ENCODE measurements at places on chromosomes 12 and 14.

DNA sequence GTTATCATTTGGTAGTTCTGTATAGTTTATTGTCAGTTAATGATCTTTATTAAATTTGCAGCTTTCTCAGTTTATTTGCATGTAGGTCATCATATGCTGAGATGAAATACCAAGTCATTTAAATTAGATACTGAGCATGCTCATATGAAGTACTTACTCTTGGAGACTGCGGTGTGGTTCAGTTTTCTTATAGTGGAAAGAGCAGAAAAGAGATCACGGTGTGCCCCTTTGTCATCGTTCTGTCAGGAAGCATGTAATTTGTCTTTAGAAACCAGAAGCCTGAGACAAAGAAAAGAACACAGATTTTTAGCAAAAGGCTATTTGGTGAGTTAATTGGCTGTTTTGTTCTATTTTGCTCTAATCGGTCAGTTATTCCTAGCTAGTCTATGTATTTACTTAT lies 75.6 kb downstream of the PLEKHA5 start:
- DNase-seq: no peak

- DNase-seq: no peak
Measured at GRCh38 chr14:104399432-104400155, 180.0 kb upstream of the C14orf180 start.

DNA sequence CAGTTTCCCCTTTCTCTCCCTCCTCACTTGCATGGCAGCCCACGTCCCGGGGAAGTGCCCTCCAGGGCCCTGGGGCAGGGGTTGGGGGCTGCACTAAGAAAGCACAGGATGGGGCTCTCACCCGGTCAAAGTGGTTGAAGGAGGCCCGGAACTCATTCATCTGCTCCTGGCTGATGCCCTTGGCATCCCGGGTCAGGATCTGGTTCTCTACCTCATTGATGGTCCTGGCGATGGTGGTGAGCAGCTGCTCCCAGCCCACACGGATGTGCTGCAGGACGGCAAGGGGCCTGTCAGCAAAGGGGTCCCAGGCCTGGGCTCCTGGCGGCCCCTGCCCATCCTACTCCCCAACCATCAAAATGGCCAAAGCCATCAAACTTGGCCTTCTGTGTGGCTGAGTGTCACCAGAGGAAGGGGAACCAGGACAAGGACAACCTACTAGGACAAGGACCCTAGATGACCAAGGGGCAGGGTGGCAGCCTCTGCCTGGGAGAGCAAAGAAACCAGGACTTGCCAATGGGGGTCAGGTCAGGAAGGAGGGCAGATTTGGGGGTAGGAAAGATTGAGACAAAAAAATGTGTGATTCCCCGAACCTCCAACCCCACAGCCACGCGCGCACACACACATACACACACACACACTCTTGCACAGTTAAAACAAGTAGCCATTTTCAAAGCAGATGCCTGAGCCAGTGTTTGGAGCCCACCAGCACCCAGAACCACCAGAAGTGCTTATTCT lies 87.1 kb upstream of the ZFP36L1 start:
- no peak for DNase-seq

DNA sequence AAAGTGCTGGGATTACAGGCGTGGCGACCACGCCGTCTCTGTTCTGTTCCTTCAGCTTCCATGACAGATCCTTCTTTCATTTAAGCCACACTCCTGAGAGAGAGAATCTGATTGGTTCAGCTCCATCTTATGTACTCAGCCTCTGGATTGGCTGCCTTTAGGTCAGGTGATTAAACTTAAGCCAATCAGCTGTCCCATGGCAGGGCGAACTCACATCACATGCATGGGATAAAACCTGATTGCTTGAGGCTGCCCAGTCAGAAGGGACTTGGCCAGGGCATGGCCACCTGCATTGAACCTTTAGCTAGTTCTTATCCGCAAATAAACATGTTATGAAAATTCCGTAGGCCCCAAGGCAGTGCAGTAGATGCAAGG lies 274.2 kb downstream of the SUDS3 start:
- no peak for DNase-seq

GRCh38 chr12:14928931-14929330 lies 9.4 kb downstream of the ERP27 start:
- no peak for DNase-seq

DNA sequence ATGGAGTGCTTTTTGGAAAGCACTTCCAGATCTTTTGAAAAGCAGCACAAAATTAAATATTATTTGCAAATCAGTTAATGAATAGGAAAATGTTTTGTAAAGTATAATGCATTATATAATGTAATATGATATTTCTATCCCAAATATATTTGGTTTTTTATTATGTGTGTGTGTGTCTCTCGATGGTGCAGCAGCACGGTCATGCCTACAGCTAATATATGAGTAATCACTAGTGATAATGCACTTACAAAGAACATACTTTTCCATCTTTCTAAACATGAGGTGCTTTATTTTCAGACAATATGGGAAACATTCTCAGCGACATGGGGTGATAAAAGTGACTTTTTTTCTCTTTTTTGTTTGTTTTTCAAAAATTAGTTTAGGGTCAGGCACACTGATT lies 1.3 kb upstream of the EEA1 start:
- DNase-seq: no peak

DNA sequence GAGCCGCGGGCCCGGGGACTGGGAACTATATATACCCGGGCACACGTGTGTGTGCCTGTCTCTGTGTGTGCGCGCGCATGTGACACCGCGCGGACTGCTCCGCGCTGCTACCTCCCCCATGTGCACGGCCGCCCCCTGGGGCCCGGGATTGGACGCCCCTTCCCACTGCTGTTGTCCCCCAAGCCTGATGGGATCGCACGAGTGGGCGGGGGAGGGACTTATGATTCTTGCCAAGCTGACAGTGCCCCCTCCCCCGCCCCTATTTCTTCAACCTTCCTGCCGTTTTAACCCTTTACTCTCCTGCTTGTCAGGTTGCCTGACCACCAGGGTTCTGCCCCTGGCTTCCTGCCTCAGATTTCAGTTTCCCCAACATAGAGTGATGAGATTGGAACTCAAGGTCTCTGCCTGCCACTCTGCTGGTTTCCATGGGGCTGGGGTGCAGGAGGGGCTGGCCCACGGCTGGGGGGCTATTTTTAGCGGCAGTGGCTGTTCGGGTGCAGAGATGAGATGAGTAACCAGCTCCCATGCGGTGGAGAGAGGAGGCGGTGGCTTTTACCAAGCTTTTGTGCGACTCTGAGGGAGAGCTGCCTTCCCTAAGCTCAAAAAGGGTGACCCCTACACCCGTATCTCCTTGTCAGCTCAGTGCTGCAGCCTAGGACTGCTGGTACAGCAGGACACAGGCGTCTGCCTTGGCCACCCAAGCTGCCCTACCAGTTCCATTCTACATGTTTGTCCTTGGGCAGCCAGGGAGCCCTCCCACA lies at the start of gene DDN:
DDN (minus strand) TSS at position 5 of the 761 bp plus-strand sequence. CDS start 88 bp downstream, outside the sequence.
- DNase-seq: peak; percentile 18

GRCh38 chr14:40762177-40762576 lies 844.5 kb upstream of the LRFN5 start:
- DNase-seq: no peak

DNA sequence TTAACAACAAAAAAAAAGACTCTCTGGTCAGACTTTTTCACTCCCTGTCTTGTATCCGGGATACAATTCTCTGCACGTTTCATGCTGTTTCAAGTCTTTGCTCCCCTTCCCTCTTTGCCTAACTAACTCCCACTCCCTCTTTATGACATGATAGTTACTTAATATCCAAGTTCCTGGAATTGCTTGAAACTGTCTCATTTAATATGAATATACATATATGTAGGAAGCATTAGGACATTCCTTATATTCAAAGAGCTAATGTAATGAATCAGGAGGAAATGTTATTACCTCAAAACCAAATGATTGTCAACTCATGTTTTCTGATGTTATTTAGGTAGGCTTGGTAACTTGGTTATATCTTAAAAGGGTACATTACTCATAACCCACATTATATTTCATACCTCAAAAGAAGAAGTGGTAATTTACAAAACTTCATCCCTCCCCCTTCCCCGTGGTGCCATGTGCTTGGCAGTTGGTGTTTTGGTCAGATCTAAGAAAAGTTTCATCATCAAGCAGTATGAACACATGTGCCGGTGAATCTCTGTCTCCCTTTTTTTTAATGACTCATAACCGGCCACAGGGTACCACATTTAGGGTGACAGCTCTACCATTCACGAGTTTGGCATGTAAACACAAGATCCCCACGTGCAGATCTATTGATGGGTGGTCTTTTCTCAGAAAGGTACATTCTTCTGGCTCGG lies 56.5 kb downstream of the HCAR2 start:
- DNase-seq: no peak

DNA sequence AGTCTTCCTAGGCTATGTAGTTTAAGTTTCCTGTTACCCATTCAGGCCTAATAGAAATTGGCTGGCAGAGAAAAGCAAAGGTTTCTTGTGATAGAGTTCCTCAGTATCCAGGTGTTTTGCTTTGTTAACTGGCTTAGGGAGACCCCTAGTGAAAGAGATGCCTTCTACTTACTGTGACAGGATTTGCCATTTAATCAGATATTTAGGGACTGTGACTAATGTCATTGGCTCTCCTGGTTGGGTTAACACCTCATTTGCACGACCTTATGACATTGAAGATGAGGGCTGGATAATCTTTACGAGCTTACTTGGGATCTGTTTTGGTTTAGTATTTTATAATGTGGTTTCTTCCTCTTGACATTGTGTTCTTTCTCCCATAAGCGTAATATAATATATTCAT lies 5.8 kb downstream of the MON2 start:
- DNase-seq: no peak

GRCh38 chr14:89129570-89129969 lies 287.5 kb downstream of the FOXN3 start:
- DNase-seq: no peak

DNA sequence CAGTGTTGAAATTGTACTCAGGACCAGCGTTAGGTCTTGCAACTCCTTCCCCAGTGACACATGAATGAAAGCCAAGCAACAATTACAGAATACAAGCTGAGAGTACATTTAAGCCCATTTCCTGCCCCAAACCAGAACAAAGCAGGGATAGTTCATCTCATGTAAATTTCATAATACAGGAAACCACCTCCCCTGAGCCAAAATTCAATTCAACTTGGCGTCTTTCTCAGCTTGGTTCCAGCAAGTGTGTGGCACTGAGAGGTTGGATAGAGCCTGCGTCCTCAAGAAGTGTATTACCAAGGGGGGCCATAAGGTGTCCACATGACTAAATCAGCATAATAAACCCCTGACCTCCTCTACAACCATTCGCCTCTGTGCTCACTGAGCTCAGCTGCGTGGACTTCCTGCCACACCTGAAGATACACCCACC lies 278.9 kb upstream of the CRY1 start:
- DNase-seq: no peak

DNA sequence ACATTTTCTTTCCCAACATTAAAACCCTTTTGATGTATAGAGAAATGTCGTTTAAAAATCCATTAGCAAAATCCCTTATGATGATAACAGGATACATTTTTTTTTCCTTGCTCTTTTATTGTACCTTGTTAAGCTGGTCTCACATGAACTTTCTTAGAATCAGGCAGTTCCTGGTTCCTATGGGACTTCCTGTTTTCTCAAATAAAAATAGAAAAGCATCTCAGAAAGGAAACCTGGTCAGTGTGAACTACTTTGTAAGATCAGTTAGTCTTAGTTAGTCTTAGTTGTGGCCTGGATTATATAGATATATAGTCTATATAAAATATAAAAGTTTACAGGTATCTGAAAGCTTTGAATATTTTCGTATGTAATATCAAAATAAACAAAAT lies 40.3 kb downstream of the LEMD3 start:
- no peak for DNase-seq

GRCh38 chr12:24960222-24960855 lies 11.4 kb upstream of the BCAT1 start:
- peak; percentile 4 for DNase-seq

- DNase-seq: no peak
Measured at GRCh38 chr14:92386637-92387036, 63.7 kb downstream of the SLC24A4 start.

DNA sequence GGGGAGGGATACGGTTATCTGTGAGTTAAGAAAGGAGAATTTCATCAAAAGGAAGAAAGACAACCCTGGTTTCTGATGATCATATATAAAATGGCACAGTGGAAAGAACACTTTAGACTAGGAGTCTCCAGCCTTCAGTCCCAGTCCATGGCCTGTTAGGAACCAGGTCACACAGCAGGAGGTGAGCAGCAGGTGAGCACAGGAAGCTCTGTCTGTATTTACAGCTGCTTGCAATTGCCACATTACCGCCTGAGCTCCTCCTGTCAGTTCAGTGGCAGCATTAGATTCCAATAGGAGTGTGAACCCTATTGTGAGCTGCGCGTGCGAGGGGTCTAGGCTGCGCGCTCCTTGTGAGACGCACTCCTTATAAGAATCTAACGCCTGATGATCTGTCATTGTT lies 137.9 kb downstream of the BTG1 start:
- no peak for DNase-seq

DNA sequence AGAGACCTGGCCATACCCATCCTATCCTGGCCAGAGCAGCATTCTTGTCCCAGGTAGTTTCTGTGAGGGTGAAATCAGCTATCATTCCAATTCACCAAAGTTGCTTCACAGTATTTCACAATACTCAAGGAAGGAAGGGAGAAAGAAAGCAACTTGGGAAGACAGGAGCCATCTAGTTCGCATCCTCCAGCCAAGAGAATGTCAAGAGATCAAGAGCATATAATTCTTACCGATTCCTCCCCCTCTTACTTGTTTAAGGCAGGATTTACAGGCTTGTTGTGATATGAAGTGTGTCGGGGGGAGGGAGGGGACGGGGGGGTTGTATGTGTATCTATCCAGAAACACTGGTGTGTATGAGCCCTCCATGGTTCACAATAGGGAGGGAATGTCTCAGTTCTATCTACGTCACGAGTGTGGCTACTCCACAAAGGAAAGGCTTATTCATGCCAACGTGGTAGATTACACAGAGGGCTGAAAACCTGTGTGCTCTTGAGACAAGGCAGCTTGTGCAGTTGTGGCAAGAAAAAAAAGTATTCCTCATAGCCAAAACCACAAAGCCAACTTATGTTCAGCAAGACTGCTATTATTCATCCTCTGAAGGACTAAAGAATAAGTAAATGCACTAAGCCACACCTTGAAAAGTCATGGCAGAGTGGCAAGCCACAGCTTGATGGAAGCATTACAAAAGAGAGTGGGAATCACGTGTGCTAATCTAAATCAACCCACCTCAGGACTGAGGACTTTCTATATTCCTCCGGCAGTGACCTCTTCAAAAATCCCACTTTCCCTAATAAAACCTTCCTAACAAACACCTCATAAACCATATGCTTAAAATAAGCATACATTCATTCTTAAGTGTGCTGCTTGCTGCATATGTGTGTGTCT lies 35.0 kb downstream of the CORO1C start:
- DNase-seq: no peak

DNA sequence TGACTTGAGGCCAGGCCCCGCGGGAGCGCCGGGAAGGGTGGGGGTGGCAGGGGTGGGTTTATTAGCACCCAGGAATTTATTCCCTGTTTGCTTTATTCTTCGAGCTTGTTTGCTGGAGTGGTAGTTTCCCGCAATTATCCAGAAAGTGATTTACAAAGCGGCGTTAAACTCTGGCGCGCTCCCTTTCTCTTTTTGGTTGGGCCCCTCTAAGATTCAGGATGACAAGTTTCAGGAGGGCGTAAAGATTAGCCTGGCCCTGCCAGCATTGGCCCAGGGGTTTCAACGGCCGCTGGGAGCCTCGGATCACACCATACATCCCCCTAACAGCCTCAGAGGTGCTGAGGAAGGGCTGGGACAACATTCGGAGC lies 444 bp upstream of the NKX2-8 start:
- no peak for DNase-seq

- no peak for DNase-seq
Measured at GRCh38 chr12:18979401-18980126, 150.0 kb upstream of the PLEKHA5 start.

Measured in NCI-H1105 treated with DMSO at 0.1 percent for 48 hours (cell line).